ENCODE measurements at places on chromosomes 7 and 10. TPM values are rescaled to one million over a fixed set of nuclear protein-coding genes. Genes with fewer than 3 reads are reported as not detected.

GRCh38 chr7:135970682-135971365, 6.3 kb downstream of the MTPN start:
- peaks cover 63% of the 10 kb centered on the region for H3K36me3 ChIP-seq
- H3K4me1 ChIP-seq, result peaks cover 66% of the 10 kb centered on the region
- no peaks in the 10 kb centered on the region for H3K27me3 ChIP-seq
- DNase-seq, result no peak
- H3K4me3 ChIP-seq, result no peak overlapping the region

Gene PTN
- total RNA-seq, result not detected

DNA sequence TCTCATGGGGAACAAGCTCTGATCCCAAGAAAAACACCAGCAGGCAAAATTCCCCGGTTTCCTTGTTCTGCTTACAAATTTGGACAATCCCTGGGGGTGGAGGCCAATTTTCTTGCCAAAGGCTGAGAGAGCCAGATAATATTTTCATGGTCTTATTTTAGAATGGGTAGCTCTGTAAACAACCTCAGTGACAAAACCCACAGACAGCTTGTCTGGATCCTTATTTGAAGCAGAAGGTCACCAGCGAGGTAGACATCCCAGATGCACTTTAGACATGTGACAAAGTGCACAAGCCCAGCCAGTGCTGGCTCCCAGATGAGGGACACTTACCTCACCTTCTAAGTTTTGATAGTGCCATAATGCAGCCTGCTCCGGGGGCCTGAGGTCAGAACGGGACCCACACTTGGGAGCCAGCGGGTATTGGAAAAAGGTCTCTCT, 102.6 kb upstream of the DDC start:
- peaks cover 41% of the 10 kb centered on the region for H3K4me1 ChIP-seq
- no peak for DNase-seq
- peaks cover 9% of the 10 kb centered on the region for H3K36me3 ChIP-seq
- no peak overlapping the region for H3K4me3 ChIP-seq
- H3K27ac ChIP-seq, result no peak overlapping the region

Gene HOXA11
- total RNA-seq, result not detected

Gene CXCL12
- total RNA-seq, result not detected

DNA sequence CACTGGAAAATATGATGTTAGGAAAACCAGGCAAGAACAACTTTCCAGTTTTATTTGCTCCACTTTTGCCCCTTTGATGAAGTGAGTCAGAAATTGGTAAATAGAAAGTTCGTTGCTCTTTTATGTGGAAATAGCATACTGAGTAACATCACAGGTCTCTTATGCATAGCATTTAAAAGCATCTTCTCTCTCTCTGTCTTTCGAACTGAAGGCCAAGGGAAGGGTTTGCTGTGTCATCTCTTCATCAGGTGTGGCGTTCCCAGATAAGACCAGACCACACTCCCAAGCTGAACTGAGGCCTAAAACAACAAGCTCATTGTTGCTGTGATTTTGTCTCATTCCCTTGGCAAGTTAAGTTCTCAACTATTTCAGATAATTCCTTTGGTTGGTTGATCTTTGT, 131.8 kb upstream of the GRB10 start:
- H3K36me3 ChIP-seq, result no peaks in the 10 kb centered on the region
- DNase-seq, result no peak
- H3K4me1 ChIP-seq, result no peaks in the 10 kb centered on the region
- peaks cover 15% of the 10 kb centered on the region for H3K27me3 ChIP-seq

- H3K4me1 ChIP-seq, result no peaks in the 10 kb centered on the region
- no peaks in the 10 kb centered on the region for H3K36me3 ChIP-seq
- no peak overlapping the region for H3K27ac ChIP-seq
- no peaks in the 10 kb centered on the region for H3K27me3 ChIP-seq
- DNase-seq, result no peak
These were observed 31.6 kb downstream of the CTTNBP2 start for GRCh38 chr7:117841611-117842010.

GRCh38 chr7:135121868-135122267, 26.0 kb upstream of the TMEM140 start:
- no peak overlapping the region for H3K27ac ChIP-seq
- H3K4me1 ChIP-seq, result no peaks in the 10 kb centered on the region
- H3K27me3 ChIP-seq, result peaks cover 5% of the 10 kb centered on the region
- peaks cover 8% of the 10 kb centered on the region for H3K36me3 ChIP-seq
- no peak overlapping the region for H3K4me3 ChIP-seq

DNA sequence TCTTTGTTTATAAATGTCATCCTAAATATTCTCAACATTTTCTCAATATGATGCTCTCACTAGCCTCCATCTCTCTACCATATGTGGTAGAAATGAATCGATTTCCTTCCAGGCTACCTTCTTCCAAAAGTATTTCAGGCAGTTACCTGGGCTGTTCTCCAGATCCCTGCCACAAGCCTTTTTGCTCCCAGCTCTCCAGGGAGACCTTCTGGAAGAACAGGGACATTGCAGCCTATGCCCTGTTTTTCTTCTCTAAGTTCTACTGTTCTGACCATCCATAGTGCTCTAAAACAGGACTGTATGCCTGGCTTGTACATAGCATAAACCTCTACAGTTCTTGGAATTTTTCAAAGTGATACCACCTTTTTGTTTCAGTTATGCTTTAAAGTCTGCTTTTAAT, 552.8 kb downstream of the ANKRD7 start:
- no peak for DNase-seq
- no peaks in the 10 kb centered on the region for H3K36me3 ChIP-seq
- no peaks in the 10 kb centered on the region for H3K27me3 ChIP-seq
- H3K4me3 ChIP-seq, result no peak overlapping the region

- H3K27me3 ChIP-seq, result no peaks in the 10 kb centered on the region
- H3K36me3 ChIP-seq, result no peaks in the 10 kb centered on the region
- H3K4me3 ChIP-seq, result no peak overlapping the region
- H3K27ac ChIP-seq, result no peak overlapping the region
- no peak for DNase-seq
- no peaks in the 10 kb centered on the region for H3K4me1 ChIP-seq
These were observed 6.8 kb downstream of the PON2 start for GRCh38 chr7:95427914-95428516.

Gene NPC1L1
- total RNA-seq, result not detected

GRCh38 chr7:155213385-155213784, 84.3 kb upstream of the INSIG1 start:
- H3K36me3 ChIP-seq, result no peaks in the 10 kb centered on the region
- no peak overlapping the region for H3K27ac ChIP-seq
- H3K27me3 ChIP-seq, result no peaks in the 10 kb centered on the region
- no peak for DNase-seq
- H3K4me1 ChIP-seq, result peaks cover 11% of the 10 kb centered on the region

DNA sequence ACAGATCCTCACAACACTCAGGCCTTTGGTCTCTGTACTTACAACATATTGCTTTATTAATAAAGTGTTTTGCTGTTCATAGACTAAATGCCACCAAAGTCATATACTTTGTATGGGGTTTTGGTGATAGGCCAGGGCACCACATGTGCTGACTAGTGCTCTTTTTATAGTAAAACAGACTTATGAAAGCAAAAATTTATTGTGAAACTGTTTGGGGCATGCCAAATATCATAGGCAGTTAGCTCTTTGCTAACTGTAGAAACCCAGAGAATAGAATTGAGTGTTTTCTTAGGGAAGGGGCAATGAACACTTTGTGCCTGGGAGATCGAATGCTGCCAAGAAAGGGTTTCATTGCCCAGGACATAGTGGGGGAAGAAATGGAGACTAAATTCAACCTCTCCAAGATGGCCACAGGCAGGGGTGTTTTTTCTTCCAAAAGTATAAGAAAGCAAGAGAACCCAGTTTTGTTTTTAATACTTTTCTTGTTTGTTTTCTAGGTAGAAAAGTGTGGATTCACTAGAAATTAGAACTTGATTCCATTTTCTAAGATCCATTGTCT, 142.7 kb downstream of the TRIL start:
- DNase-seq, result no peak
- H3K4me3 ChIP-seq, result no peak overlapping the region
- H3K27ac ChIP-seq, result no peak overlapping the region
- no peaks in the 10 kb centered on the region for H3K4me1 ChIP-seq
- H3K36me3 ChIP-seq, result no peaks in the 10 kb centered on the region
- no peaks in the 10 kb centered on the region for H3K27me3 ChIP-seq

GRCh38 chr10:82742478-82742877, 867.5 kb downstream of the NRG3 start:
- DNase-seq, result no peak
- H3K36me3 ChIP-seq, result no peaks in the 10 kb centered on the region
- H3K27ac ChIP-seq, result no peak overlapping the region
- H3K4me3 ChIP-seq, result no peak overlapping the region

- DNase-seq, result no peak
- no peaks in the 10 kb centered on the region for H3K36me3 ChIP-seq
- H3K27ac ChIP-seq, result no peak overlapping the region
- no peak overlapping the region for H3K4me3 ChIP-seq
These were observed 3.3 kb upstream of the OPN4 start for GRCh38 chr10:86651021-86651471.

Gene OIT3
- total RNA-seq, result not detected

GRCh38 chr10:101061624-101062231, at the start of gene KAZALD1:
TSS of gene KAZALD1 (plus strand) at chr10:101061989. CDS start at chr10:101062593, 604 bp downstream.
- peak within 1 kb of the TSS; percentile 84 for H3K4me3 ChIP-seq
- H3K27me3 ChIP-seq, result peaks cover 36% of the 10 kb centered on the region
- peaks cover 53% of the 10 kb centered on the region for H3K4me1 ChIP-seq
- DNase-seq, result no peak
- H3K27ac ChIP-seq, result peak within 1 kb of the TSS; percentile 83

Gene TPST1
- 0.25 TPM for total RNA-seq

DNA sequence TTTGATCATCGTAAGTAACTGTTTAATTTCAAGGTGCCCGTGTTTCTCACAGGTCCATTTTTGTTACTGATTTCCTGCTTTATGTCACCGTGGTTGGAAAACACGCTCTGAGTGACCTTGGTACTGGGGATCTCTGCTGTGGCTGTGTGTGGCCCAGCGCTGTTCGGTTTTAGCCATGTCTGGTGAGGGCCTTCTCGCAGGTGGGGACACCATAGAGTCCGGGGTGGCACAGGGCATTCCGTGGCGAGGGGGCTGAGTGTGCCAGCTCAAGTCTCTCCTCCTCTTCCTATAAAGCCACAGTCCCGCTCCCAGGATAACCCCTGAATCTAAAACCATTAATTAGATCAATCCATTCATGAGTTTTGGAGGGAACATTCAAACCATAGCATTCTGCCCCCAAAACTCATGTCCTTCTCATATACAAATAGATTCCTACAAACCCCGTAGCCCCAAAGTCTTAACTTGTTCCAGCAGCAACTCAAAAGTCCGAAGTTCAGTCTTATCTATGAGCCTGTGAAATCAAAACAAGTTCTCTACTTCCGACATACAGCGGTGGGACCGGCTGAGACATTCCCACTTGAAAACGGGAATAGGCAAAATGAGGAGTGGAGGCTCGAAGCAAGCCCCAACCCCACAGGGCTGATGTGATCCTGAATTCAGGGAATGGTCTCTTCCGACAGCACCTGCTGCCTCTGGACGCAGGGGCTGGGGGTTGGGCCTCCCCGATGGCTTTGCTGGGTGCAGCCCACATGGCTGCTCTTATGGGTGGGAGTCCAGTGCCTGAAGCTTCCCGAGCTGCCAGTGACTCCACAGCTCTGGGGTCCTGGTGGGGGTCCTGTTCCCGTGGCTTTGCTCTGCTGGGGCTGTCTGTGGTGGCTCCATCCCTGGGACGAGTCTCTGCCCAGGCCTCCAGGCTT, 55.0 kb upstream of the NKX6-2 start:
- no peak overlapping the region for H3K4me3 ChIP-seq
- no peaks in the 10 kb centered on the region for H3K27me3 ChIP-seq

DNA sequence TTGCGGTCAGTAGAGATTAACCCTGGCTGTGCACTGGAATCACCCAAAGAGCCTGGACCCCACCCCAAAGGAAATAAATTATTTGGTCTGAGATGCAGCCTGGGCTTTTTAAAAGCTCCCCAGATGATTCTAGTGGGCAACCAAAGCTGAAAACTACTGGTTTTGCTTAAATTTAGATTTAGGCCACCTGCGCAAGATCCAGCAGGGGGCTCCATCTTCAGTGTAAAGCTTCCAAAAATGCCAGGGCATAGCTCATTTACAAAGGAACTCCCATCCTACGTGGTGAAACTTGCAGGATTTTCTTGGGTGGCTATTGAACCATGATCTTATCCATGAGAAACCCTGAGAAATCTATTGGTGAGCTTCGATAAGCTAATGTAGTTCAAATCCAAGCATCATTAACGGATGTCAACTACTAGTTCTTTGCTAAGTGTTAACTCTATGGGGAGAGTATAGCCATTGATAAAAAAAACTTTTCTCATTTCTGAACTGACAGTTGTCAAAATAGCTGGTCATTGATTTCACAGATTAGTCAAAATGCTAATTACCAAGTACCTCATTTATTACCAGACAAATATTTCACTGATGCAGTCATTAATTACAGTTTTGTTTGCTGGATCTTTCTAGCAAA, 315.3 kb downstream of the LHFPL3 start:
- no peaks in the 10 kb centered on the region for H3K36me3 ChIP-seq
- no peak overlapping the region for H3K27ac ChIP-seq

GRCh38 chr10:59265141-59265540, 88.7 kb downstream of the PHYHIPL start:
- H3K4me3 ChIP-seq, result no peak overlapping the region
- no peak overlapping the region for H3K27ac ChIP-seq
- no peaks in the 10 kb centered on the region for H3K27me3 ChIP-seq
- no peak for DNase-seq

Gene RARRES2
- total RNA-seq, result not detected

GRCh38 chr10:75408911-75409885, 7.6 kb upstream of the ZNF503 start:
- peaks cover 5% of the 10 kb centered on the region for H3K36me3 ChIP-seq
- H3K27me3 ChIP-seq, result peaks cover 72% of the 10 kb centered on the region
- no peak for DNase-seq

DNA sequence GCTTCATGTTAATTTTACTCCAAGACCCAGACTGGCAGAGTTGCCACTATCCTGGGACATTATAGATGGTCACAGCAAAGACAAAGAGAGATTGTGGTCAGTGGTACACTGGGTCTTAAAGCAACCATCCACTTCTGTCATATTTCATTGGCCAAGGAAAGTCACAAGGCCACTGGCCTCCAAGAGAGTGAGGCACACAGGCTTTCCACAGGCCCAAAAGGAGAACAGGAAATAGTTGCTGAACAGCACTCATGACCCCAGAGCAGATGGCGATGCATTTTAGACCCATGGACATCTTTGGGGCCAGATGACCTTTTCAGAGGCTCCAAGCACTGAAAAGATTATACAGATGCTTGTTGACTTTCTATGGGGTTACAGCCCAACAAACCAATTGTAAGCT, 97.4 kb downstream of the ARID5B start:
- no peak overlapping the region for H3K4me3 ChIP-seq
- H3K36me3 ChIP-seq, result peaks cover 74% of the 10 kb centered on the region
- no peak overlapping the region for H3K27ac ChIP-seq
- peaks cover 56% of the 10 kb centered on the region for H3K4me1 ChIP-seq
- no peaks in the 10 kb centered on the region for H3K27me3 ChIP-seq
- DNase-seq, result no peak

Gene KRIT1
- total RNA-seq, result 42.4 TPM

Gene SEC31B
- total RNA-seq, result 138 TPM

- H3K27ac ChIP-seq, result no peak overlapping the region
- no peaks in the 10 kb centered on the region for H3K27me3 ChIP-seq
- no peak for DNase-seq
- H3K4me3 ChIP-seq, result no peak overlapping the region
- no peaks in the 10 kb centered on the region for H3K36me3 ChIP-seq
- no peaks in the 10 kb centered on the region for H3K4me1 ChIP-seq
These were observed 516.5 kb upstream of the KLF6 start for GRCh38 chr10:4301291-4302045.

- no peak for DNase-seq
- H3K36me3 ChIP-seq, result peaks cover 22% of the 10 kb centered on the region
- H3K27me3 ChIP-seq, result no peaks in the 10 kb centered on the region
- peaks cover 23% of the 10 kb centered on the region for H3K4me1 ChIP-seq
These were observed 67.9 kb downstream of the ATAD1 start for GRCh38 chr10:87750001-87750671.

Measured in activated CD4-positive, alpha-beta memory T cell treated with anti-CD3 and anti-CD28 coated beads, Interleukin-2, amount 10 ng/mL, durations not matched to agents 7 days and 5 days (primary cell).